ENCODE measurements at places on chromosomes 2 and 18.

GRCh38 chr18:13136904-13137669 is 81.5 kb upstream of the LDLRAD4 start:
- no peak for DNase-seq

- no peak for DNase-seq
Observed at GRCh38 chr2:74399785-74400184, 19.7 kb upstream of the DCTN1 start.

- DNase-seq: no peak
Observed at GRCh38 chr2:107932488-107932887, 53.8 kb upstream of the SLC5A7 start.

DNA sequence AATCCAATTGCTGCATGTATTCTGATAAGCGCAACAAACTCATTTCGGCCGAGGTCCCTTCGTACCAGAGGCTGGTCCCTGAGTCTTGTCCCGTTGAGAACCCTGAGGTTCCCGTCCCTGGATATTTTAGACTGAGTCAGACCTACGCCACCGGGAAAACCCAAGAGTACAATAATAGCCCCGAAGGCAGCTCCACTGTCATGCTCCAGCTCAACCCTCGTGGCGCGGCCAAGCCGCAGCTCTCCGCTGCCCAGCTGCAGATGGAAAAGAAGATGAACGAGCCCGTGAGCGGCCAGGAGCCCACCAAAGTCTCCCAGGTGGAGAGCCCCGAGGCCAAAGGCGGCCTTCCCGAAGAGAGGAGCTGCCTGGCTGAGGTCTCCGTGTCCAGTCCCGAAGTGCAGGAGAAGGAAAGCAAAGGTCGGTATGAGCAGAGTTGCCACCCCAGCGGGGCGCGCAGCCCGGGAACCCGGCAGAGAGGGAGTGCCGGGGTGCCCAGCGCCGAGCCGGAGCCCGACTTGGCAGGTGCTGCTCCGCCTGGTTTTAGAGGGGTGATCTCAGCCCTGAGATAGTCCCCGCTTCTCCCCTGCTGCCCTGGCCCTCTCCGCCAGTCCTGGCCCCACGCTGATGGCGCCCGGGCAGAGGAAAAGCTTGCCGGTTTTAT is 714 bp downstream of the HOXD10 start:
- DNase-seq: no peak

DNA sequence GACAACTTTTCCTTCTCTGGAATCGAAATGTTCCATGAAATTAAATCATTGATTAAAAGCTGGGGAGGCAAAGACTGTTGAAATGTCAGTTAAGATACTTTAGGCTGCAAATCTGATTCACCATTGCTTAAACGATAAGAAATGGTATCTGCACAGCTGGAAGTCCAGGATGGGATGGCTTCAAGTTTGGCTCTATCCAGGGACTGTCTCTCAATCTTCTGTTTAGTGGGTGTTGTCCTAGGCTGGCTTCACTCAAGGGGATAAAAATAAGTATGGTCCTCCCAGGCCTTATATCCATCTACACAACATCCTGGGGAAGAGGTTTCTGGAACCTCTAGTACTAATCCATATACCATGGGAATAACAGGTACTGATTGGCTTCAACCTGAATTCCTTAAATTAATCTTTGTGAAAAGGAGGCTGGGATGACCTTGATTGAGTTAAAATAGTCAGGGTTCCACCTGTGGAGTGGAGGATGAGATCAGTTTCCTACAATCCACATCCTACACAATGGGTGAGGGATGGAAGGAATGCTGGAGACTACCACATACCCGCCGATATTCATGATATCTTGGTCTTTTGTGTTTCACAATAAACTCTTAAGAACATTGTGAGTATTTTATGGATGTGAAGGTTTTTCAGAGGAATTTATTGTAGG is 156.0 kb upstream of the L3MBTL4 start:
- DNase-seq: no peak

GRCh38 chr2:234521536-234521935 is 24.7 kb upstream of the ARL4C start:
- no peak for DNase-seq

- no peak for DNase-seq
Observed at GRCh38 chr2:176960061-176960460, 252.5 kb upstream of the HNRNPA3 start.

DNA sequence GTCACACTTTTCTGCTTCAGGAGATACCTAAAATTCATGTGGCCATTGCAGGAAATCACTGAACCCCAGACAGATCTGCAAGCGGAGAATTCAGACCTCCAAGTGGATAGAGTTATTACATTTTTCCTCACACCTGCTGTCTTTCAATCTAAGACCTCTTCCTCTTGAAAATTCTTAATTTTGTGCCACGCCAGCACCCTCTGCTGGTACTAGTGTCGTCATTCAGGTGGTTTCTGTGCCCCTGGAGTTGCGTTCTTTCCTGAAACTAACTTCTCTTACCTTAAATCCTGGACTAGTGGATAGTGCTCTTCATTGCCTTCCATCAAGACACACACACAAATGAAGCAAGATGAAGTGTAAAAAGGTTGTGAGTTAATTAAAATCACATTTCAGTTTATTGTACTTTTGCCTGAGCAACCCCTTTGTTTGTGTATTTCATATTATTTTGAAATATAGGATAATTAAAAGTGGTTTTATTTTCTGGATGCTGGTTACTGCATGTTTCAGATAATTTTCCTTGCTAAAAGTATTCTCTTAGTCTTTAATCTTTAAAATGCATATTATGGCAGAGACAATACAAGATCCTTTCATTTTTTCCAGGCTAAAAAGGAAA is 1.6 kb upstream of the DNER start:
- no peak for DNase-seq

GRCh38 chr2:224518806-224519580 is 66.2 kb downstream of the CUL3 start:
- DNase-seq: no peak

GRCh38 chr18:8140841-8141501 is 468.3 kb upstream of the RAB12 start:
- DNase-seq: no peak

GRCh38 chr2:230863031-230863430 is 1.7 kb upstream of the ITM2C start:
- DNase-seq: no peak

GRCh38 chr18:56255381-56255780 is 383.0 kb downstream of the TXNL1 start:
- no peak for DNase-seq

GRCh38 chr2:60033325-60033724 is 520.1 kb downstream of the BCL11A start:
- no peak for DNase-seq

DNA sequence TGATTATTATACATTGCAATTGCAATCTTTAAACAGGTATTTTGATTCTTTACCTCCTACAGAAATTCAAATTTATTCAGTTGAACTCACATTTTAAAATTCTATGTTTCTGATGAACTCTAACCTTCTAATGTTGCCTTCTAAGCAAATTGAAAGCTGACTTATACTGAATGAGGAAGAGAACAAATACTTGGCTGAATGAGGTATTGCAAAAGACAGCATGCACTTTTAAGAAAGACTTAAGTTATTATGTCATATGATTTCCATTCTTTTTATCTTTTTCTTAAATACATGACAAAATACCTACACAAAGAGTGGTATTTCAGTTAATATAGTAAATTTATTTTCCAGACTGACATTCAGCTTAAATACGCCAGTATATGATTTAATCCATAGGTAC is 64.7 kb downstream of the FAM228A start:
- no peak for DNase-seq

- DNase-seq: no peak
Observed at GRCh38 chr2:187329586-187329985, 118.5 kb downstream of the CALCRL start.

DNA sequence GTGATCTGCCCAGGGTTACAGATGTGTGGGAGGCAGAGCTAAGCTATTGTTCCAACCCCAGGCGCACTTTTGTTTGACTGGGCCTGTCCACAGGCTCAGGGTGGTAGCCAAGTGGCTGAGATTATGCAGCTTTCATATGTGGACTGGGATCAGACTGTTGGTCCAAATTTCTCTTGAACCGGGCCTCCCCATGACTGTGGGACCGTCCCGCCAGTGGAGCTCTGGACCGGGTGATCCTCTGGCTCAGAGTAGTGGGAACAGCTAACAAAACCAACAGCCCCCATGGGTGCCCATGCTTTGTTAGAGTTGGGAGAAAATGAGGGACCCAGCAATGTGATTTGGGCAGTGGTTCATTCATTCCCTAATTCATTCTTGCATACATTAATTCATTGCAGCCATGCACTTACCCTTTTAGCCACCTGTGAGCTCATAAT is 86.8 kb upstream of the HS6ST1 start:
- no peak for DNase-seq

DNA sequence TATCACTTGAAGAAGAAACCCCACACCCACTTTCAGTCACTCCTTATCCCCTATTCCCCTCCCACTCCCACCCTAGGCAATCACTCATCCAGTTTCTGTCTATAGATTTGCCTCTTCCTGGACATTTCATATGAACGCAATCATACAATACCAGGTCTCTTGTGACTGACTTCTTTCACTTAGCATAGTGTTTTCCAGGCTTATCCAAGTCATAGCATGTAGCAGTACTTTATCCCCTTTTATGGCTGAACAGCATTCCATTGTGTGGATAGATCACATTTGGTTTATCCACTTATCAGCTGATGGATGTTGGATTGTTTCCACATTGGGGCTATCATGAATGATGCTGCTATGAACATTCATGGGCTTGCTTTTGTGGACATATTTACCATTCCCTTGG is 6.6 kb downstream of the CFAP221 start:
- DNase-seq: no peak

- DNase-seq: no peak
Observed at GRCh38 chr2:217331523-217332416, 471.9 kb upstream of the TNP1 start.

DNA sequence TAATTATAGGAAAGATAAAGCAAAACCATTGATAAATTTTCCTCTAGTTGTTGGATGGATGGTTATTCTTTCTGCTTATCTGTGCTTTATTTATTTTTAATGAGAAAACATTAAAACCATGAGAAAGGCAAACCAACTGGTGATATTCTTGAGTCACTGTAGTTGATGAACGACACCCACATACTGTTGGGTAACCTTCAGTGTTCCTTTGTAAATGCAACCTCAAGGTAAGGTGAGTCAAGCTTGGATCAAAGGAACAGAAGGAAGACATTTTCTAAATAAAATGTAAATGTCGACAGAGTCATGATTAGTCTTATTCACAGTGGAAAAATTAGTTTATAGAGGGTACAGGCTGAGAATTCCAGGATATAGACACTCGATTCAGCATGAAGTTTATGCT is 12.7 kb downstream of the ABCB11 start:
- DNase-seq: no peak

All from stimulated activated CD8-positive, alpha-beta memory T cell treated with anti-CD3 and anti-CD28 coated beads, Interleukin-15, amount 100 ng/mL, for 4 hours (primary cell).